ENCODE measurements at places on chromosomes 4 and X.

DNA sequence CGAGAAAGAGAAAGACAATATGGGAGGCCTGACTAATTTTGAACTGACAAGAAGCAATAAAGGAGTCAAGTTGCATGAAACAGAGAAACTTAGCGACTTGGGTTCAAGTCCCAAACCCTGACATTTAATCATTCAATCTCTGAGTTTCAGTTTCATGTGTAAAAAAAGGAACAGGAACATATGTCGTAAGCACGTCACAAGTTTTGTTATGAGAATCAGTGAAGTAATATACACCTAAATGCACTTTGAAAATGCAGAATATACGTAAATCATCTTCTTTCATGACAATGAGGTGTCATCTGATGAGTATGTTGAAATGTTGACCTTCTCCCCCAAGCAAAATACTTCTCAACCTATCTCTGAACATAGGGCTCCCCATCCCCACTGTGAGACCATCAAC lies 10.4 kb downstream of the ACOT9 start:
- no peak for DNase-seq

DNA sequence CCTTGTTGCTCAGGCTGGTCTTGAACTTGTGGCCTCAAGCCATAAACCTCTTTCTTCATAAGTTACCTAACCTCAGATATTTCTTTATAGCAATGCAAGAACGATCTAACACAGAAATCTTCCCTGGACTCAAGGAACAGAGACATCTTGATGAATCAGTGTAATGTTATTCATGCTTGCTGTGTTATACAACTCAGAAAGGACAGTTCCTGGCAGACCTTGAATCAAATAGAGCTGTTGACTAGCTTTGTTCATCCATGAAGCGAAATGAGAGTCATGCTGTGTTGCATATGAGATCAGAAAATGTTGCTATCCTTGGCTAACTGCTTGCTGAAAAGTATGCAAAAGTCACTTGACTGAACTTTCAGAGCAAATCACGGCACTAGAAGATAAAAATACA lies 72.6 kb upstream of the ARHGAP24 start:
- no peak for DNase-seq

DNA sequence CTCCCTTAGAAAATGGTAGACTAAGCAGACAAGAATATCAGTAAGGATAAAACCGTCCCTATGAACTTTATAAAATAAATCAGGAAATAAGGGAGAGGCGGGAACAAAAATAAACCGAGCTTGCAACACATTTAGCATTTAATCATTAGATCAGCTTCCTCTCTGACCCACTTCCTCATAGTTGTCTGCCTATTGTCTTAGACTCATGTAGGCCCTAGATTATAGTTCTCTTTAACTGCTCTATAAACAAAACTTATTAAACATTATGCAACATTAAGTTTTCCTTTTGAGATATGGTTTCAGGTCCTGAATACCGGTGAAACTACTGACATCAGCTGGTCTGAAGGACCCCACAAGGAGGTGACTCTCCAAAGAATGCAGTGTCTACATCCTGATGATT lies 15.8 kb upstream of the SRD5A3 start:
- peak; percentile 43 for DNase-seq

GRCh38 chr4:114386637-114387233 lies 211.9 kb upstream of the UGT8 start:
- DNase-seq, result peak; percentile 62

DNA sequence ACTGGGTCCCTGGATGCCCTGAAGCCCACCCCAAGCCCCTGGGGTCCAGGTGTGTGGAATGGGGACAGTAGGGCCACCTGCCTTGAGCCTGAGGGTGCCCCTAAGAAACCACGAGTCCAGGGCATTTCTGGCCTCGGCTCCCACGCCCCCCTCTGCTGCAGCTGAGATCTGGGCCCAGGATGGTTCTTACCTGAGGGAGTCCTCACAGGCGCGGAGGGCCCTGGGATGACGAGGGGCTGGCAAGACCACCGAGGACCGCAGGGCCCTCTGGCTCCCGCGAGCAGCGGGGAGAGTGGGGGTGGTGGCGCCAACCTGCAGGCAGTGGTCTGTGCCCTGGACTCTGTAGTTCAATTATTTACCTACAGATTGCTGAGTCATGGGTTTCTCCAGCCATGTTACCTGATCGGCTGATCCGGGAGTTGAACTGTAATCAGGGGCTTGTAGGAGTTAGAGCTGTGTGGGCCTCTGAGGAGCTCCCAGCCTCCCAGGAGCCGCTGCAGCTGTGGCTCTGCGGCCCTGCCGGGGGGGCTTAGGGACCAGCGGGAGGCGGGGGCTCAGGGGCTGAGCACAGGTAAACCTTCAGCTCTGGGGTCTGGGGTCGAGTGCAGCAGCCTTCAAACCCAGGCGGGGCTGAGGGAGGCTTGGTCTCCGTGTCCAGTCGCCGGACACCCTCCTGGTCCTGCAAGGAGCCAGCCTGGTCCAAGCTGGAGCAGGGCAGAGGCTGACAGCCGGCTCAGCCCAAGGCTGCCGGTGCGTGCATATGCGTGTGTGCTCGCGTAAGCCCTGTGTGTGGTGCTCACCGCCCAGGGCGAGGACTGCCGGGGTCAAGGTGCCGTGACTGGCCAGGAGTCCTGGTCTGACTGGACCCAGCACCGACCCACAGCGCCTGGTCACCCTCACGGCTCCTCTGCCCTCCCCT lies at the start of gene SLC26A1:
Gene SLC26A1 (minus strand): TSS at position 294 of the 919 bp plus-strand sequence. CDS start 1,701 bp downstream, outside the sequence.
- DNase-seq, result no peak

GRCh38 chr4:187335339-187335738 lies 611.7 kb upstream of the FAT1 start:
- no peak for DNase-seq
